ENCODE measurements at places on chromosomes 4 and X. TPM values are rescaled to one million over a fixed set of nuclear protein-coding genes. Genes with fewer than 3 reads are reported as not detected.

PPP4R3C gene
- not detected for total RNA-seq

RBMX gene
- 207 TPM for total RNA-seq

NOX1 gene
- total RNA-seq, result not detected

GPR82 gene
- total RNA-seq, result not detected

HERC5 gene
- total RNA-seq, result 2.7 TPM

MAGEA2 gene
- not detected for total RNA-seq

CD40LG gene
- not detected for total RNA-seq

DSPP gene
- not detected for total RNA-seq

DBET gene
- total RNA-seq, result not detected

ZAR1 gene
- under 0.01 TPM for total RNA-seq

TMPRSS11B gene
- not detected for total RNA-seq

NIPAL1 gene
- total RNA-seq, result 1.2 TPM

GAGE2A gene
- not detected for total RNA-seq

ARX gene
- not detected for total RNA-seq

MAGEA9B gene
- not detected for total RNA-seq

All from uterine smooth muscle cell (primary cell).